ENCODE measurements at places on chromosomes 2 and 18.

DNA sequence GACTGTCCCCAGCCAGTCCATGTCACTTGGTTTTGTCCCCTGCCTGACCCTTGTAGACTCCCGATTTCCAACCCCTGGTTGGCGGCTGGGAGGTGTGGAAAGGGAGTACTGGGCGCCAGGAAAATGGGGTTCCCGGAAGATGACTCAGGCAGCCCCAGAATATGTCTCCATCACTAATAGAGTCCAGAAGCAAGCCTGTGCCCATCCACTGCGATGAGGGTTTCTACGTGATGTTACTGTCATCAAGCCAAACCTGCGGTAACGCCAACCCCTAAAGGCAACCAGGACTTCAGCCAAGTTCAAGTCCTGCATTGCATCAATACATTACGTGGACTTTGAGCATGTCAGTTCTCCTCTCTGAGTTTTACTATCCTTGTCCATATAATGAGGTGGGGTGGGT lies 62.0 kb upstream of the TAF1B start:
- no peak for DNase-seq

DNA sequence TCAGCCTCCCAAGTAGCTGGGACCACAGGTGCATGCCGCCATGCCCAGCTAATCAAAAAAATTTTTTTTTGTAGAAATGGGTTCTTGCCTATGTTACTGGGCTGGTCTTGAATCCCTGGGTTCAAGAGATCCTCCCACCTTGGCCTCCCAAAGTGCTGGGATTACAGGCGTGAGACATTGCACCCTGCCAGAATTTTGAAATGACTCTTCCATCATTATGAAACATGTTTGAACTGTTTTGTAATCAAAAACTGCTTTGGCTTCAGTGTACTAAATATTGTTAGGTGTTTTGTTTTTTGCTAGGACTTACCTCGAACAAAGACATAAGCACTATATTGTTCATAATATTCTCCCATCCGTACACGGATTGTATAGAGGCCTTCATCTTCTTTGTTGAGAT lies 55.8 kb downstream of the MYOM1 start:
- DNase-seq, result no peak

DNA sequence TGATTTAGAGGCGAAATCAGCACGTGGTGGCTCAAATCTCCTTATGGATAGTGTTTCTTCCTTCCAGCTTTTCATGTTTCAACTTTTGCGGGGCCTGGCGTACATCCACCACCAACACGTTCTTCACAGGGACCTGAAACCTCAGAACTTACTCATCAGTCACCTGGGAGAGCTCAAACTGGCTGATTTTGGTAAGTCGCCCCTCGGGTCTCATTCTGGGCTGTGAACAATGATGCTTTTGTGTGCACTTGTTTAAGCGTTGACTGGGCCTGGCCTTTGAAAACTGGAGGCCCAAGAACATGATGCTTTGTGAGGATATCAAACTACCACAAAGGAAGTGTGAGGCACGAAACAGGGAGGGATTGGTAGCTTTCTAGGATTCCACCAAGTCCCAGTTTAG lies 27.4 kb downstream of the CDK15 start:
- DNase-seq, result no peak

- DNase-seq, result no peak
Measured at GRCh38 chr2:72292433-72292832, 144.8 kb upstream of the CYP26B1 start.

GRCh38 chr2:20231598-20232026 lies 6.7 kb upstream of the SDC1 start:
- DNase-seq, result no peak

DNA sequence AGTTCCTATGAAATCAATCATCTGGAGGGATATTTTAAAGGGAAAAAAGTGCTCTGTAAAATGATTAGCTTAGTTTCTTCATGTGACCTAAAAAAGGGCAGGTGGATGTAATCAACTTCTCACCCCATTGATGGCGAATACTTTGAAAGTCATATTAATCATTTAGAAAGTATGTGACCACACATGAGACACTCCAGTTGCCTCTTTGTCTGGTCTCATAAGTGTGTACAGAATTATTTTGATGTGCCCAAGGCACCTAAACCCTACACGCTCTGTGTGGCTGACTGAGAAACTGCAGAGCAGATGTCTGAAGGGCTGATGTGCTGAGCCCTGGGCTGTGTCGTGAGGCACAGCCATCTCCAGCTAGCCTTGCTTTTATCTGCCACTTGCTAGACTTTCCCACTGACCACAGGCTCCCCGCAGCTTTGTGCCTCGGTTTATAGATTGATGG lies 26.9 kb downstream of the SGPP2 start:
- no peak for DNase-seq

DNA sequence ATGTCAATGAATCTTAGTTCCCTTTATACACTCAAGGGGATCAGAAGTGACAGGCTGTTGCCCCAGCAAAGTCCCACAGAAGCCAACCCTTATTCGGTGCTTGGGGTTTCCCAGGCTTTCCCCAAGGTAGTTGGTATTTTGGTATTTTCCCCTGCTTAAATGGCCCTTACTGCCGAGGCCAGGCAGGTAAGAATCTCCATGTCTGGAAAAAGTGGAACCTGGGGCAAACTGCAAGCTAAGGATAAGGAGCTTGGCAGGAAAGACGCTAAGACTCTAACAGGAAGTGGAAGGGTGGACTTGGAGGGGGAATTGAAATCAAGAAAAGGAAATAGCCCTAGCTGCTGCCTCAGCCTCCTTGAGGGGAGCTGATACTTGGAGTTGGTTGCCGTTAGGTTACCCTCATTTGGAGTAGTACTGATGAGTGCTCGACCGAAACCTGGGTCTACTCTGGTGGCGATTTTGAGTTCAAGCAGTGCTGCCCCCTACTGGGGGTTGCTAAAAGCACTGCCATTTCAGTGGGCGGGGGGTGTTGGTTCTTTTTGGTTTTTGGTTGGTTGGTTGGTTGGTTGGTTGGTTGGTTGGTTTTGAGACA lies 3.3 kb upstream of the GPBAR1 start:
- peak; percentile 43 for DNase-seq

DNA sequence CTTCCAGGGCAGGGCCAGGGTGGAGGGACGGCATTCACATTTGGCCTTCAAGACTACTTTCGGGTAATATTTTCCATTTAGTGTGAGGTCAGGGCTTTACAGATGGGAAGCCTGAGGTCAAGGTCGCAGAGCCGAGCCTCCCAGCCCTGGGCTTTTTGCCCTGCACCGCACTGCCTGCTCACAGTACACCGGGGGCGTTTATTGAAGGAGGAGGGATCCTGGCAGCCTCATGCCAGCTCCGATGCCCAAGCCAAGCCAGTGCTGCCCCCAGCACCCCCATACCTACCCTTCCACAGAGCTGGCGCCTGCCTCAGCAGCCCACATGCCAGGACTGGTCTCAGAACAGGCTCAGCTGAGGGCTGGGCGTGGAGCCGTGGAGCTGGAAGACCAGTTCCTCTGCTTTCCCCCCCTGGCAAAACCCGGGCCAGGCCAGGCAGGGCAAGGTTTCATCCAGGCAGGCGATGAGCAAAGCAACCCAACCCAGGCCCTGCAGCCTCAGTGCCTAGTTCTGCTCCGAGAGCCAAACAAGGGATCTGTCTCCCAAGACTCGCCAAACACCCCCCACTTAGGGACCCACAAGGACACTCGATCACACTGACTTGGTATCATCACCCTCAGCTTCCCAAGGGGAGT lies 11.9 kb downstream of the SDC1 start:
- DNase-seq, result no peak

DNA sequence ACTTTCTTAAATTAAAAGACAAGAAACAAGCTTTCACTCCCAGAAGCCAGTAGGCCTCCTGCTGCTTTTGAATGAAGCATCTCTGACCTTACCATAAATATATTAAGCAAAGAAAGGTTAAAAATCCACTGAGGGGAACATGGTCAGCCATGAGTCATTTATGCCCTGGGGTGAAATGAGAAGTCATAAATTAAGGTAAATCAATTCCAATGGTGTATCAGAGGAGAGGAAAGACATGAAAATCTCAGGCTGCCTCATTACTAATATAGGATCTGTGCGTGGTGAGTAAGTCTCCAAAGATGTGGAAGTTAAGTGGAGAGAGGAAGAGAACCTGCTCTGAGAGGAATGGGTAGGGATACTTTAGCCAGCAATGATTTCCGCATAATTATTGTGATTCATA lies 292.3 kb upstream of the CHAC2 start:
- DNase-seq, result no peak

- no peak for DNase-seq
Measured at GRCh38 chr2:10810202-10811161, 2.1 kb downstream of the PDIA6 start.

DNA sequence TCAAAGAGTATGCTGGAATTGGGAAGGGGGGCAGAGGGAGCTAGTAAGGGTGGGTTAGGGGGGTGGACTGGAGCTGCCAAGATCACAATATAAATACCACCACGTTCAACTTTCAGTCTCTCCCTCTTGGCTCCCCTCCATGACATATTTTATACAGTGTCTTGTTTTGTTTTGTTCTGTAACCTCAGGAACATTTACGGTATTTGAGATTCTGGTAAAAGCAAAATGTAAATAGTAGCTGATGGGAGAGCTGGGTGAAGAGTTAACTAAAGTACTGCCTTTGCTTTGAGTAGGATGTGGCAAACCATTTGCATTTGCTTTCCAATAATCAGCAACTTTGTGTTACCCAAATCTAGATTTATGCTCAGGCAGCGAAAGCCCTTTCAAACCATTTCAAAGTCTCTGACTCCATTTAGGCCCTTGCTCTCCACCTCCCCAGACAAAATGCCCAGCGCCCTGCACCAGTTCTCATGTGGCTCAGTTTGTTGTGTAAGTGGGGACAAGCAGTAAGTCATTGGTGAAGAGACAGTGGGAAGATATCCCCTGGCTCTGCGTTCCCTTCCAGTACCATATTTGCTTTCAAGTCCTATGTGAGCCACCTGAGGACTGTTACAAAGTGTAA lies 17.4 kb downstream of the IRS1 start:
- no peak for DNase-seq
